ENCODE measurements at places on chromosomes 12 and 14.

GRCh38 chr12:75656648-75657047 lies 145.2 kb upstream of the KRR1 start:
- peak; percentile 71 for DNase-seq

DNA sequence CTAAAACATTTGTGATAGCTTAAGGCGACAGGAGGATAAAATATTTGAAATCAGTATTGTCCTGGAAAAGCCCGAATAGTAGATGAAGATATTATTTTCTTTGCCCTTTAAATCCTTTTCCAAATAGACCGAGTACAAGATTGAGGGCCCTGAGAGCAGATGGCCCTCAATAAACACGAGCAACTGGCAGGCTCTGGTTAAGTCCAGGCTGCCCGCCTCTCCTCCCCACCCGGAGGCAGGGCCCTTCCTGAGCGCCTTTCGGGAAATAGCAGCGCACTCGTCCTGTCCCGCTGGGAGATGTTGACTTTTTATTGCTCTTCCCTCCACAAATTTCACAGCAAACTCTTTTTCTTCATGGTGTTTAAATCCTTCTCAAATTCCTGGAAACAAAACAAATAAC lies 50.8 kb upstream of the MAX start:
- DNase-seq: no peak

DNA sequence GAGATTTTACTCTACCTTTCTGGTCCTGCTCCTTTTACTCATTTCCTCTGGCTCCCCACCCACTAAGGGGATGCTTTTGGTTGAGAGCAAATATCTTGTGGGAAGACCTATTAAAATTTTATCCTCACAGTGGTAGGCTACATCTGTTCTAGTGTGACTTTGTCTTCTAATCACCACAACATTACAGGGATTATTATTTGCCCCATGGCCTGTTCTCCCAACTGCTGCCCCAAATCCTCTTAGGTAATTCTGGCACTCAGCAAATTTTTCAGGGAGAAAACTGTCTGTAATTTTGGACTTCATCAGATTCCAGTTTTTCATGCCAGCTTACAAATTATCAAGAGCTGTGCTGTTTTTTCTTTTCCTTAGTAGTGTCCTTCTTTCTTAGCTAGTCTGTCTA lies 172.3 kb downstream of the GPHN start:
- no peak for DNase-seq

- peak; percentile 29 for DNase-seq
Observed at GRCh38 chr14:97107760-97108159, 310.6 kb downstream of the VRK1 start.

- DNase-seq: peak; percentile 30
Observed at GRCh38 chr14:96090441-96091148, 51.4 kb downstream of the C14orf132 start.

GRCh38 chr12:120698665-120699064 lies 11.6 kb upstream of the UNC119B start:
- no peak for DNase-seq

DNA sequence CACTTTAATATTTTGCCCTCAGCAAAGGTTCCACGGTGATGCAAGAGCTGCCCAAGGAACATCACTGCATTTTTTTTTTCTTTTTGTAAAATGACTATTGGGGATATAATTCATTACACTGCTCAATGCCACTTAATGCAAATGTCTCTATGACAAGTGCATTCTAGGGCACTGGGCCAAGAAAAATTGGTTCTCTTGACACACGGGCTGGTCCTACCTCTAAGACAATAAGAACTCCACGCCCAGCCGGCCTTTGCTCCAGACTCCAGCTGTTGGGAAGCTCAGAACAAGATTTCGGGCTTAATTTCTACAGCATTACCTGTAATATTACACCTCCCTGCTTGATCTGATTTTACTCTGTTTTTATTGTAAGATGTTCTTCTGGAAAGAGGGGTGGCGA lies 48.8 kb upstream of the VRK1 start:
- DNase-seq: no peak

GRCh38 chr12:101885912-101886561 lies 8.7 kb downstream of the DRAM1 start:
- no peak for DNase-seq

DNA sequence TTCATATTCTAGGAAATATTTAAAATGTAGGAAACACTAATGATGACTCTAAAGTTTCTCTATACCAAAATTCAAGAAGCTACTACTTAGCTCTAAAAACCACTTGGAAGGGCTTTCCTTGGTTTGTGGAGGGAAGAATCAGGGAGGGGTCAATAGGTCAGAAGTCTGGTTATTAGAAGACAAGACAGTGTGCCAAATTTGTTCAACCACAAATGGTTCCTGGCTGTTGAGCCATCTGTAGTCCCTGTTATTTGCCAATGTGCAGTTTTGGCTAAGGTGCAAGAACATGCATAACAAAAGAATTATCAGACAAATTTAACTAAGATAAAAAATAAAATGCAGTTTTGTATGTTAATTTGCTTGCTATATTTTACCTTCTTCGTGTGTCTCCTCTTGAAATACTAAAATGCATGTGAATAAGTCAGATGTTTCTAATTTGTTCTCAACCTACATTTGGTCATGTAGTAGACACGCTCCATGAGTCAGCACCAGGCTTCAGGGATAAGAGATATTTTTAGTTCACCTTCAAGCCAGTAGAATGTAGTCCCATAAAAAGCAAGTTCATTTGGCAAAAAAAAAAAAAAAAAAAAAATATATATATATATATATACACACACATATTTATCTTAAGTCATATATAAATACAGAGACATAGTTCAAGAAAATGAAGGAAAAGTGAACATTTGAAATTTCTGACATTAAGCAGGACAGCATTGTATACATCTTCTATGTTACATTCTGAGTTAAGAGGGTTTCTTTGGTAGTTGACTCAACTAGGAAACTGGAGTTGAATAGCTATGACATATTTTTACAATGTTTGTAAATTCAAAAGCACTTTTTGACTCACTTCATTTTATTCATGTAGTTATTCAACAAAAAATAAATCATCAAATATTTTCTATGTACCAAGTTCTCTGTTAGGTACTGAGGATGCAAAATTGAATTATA lies 123.3 kb downstream of the KCNC2 start:
- no peak for DNase-seq

DNA sequence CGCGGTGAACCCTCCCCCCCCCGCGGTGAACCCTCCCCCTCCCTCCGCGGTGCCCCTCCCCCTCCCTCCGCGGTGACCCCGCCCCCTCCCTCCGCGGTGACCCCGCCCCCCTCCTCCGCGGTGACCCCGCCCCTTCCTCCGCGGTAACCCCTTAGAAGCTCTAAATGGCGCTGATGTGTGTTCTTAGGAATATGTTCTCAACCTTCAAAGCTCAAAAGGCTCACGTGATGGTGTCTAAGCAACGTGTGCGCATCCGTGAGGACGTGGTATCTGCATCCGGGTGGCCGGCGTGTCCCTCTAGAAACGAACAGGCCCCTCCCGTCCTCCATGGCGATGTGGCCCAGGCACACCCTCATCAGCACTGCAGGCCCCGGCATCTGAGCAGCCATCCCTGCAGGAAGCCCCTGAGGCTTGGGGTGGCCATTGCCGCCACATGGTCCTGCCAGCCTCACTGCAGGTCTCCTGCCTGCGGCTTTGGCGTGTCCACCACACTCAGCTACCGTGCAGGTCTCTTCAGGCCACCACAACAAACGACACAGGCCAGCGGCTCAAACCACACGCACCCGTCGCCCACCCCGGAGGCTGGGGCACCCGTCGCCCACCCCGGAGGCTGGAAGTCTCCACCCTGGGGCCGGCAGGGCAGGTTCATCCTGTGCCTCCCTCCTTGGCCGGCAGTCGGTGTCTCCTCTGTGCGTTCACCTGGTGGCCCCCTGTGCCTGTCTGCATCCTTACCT lies 14.5 kb upstream of the FBRSL1 start:
- no peak for DNase-seq

DNA sequence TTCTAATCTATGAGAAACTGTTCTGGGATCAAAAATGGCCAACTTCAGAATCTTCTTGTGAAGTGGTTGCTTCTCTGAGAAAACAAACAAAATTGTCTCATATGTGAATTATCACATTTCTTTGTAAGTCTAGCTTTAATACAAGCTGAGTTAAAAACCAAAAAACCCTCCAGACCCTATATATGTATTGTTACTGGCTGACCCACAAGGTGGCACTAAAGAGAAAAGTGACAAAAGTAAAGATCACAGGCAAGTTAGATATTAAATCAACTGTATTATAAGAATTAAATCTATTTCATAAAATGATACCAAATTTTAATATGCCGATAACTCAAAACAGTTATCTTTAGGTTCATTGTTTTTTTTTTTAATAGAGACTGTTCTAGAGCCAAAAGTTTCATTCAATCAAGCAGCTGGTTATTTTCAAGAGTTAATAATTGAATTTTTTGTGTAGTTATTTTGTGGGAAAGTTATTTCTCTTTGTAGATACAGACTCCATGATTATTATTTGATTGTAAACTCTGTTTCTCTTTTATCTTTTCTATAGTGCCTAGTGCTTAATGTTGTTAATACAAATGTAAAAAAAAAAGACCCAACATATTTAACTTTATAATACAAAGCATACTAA lies 7.5 kb upstream of the TRHDE start:
- DNase-seq: peak; percentile 6

GRCh38 chr12:63922474-63922873 lies 78.0 kb downstream of the SRGAP1 start:
- no peak for DNase-seq

DNA sequence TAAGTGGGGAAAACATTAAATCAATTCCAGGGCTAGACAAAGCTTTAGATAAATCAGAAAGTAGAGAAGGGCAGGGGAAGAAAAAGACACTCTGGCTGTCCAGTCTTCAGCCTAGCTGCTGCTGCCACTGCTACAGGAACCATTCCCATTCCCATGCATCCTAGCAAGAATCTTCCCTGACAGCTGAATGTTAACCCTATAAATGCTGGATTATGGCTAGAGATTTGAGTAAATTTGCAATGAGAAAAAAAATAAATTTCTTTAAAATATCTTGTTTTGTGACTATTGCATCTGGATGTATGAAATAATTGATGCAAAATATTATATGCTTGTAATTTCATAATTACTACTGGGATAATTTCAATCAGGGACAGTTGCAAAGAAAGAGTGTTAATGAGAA lies 15.0 kb upstream of the CDKN3 start:
- DNase-seq: no peak

GRCh38 chr14:32259368-32260013 lies 56.4 kb upstream of the RNU6-8 start:
- peak; percentile 64 for DNase-seq

- DNase-seq: peak; percentile 77
Observed at GRCh38 chr14:44316647-44317440, 190.2 kb downstream of the FSCB start.

DNA sequence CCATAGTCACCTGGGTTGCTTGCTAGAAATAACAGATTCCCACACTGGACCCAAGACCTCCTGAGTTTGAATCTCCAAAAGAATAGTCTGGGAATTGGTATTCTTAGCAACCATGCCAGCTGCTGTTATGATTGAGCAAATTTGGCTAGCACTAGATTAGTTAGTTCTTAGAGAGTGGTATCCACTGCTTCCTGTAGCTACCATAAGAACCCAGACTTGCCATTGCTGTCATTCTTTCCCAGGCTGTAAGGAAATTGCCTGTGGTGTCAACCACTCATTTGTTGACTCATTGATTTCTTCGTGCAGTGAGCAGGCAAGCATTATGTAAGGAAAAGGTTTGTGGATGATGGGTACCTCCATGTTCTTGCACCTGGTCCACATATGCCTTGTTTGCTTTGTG lies 201.8 kb upstream of the RGS6 start:
- no peak for DNase-seq

GRCh38 chr12:44930972-44931600 lies 55.0 kb upstream of the NELL2 start:
- peak; percentile 15 for DNase-seq

DNA sequence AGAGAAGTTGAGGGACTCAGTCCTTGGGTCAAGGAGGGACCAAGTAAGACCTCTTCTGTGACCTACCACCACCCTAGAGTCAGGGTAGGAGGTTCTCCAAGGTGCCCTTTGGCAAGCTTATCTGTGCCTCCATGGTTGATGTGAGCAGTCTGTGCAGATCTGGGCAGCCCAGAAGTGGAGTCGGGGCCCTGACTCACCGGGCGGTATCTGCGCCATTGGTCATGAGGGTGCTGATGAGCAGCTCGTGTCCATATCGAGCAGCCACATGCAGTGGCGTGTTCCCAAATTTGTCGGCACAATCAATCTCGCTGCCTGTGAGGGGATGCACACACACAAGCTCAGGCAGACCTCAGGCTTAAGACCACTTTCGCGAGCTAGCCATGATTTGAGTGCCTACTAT lies 5.1 kb downstream of the ANKRD52 start:
- no peak for DNase-seq

- DNase-seq: peak; percentile 37
Observed at GRCh38 chr12:110742096-110742717, 484 bp downstream of the PPP1CC start.

DNA sequence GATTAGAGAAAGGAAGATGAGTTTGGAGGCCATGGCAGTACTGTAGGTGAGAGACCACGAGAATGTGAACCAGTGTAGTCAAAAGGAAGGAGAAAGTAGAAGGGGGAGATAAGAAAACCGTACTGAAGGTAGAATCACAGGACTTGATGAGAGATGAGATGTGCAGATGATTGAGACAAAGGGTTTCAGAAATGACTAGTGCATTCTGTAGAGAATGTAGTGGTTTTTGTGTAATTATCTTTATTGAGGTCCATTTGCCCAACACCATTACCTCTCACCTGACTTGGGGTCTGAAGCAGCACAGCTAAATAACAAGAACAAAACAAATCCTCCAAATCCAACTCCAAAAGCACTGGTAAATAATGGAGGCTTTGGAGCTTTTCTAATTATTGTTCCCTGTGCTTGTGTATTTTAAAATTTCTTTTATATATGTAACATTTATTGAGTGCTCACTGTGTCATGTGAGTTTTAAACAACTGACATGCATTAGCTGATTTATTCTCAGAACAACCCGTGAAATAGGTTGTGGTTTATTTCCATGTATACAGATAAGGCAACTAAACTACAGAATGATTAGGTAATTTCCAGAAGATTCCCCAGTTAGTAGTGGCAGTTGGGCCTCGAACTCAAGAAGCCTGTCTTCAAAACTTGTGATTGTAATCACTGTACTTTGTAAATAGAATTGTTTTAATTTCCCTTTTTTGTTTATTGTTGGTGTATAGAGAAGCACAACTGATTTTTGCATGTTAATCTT lies 390.0 kb downstream of the AEBP2 start:
- no peak for DNase-seq

DNA sequence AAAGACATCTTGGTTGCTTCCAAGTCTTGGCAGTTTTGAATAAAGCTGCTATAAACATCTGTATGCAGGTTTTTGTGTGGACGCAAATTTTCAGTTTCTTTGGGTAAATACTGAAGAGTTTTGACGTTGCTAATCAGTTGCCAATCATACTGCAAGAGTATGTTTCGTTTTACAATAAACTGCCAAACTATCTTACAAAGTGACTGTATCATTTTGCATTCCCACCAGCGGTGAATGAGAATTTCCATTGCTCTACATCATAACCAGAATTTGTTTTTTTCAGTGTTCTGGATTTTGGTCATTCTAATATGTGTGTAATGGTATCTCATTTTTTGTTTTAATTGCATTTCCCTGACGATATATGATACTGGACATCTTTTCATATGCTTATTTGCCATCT lies 190.8 kb upstream of the PARP11 start:
- no peak for DNase-seq
